ENCODE measurements at places on chromosomes 7 and 10. TPM values are rescaled to one million over a fixed set of nuclear protein-coding genes. Genes with fewer than 3 reads are reported as not detected.

GRCh38 chr10:78684947-78685346 is 383.8 kb upstream of the ZMIZ1 start:
- no peak for DNase-seq

DNA sequence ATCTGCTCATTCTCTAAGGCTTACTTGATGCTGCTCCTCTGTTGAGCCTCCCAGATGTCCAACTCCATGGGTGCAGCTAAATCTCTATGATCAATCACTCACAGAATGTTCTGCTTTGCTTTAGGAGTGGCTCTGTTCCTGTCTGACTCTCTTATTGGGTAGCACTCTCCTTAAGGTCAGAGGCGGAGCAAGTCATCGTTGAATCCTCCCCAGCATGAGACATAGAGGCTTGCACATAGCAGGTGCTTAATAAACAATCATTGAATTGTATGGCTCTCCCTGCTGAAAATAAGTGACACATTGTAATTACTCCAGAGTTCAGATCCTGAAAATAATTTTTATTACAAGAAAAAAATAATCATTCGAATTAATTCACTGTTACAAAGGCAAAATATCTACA is 69.7 kb downstream of the NPS start:
- no peak for DNase-seq

GRCh38 chr10:116175231-116175630 is 97.8 kb downstream of the GFRA1 start:
- DNase-seq: no peak

GRCh38 chr10:119762805-119763798 is 37.3 kb downstream of the INPP5F start:
- DNase-seq: peak; percentile 70

DNA sequence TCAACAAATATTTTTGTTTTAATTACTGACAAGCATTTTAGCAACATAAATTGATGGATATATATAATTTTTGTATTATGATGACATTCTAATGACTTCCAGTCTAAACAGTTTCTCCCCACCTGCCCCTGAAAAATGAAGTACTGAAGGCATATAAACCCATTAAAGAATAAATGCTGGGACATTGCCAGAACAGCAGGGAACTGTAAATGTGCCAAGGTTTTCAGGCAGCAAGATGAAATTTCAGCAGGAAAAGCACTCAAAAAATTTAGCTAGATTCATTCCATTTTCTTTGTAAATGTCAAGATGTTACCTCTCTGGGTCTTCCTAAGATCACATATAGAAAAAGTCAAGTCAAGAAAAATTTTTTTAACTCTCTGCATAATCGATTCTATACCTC is 11.0 kb upstream of the TLL2 start:
- DNase-seq: no peak

GRCh38 chr10:58867683-58868082 is 308.8 kb upstream of the PHYHIPL start:
- no peak for DNase-seq

DNA sequence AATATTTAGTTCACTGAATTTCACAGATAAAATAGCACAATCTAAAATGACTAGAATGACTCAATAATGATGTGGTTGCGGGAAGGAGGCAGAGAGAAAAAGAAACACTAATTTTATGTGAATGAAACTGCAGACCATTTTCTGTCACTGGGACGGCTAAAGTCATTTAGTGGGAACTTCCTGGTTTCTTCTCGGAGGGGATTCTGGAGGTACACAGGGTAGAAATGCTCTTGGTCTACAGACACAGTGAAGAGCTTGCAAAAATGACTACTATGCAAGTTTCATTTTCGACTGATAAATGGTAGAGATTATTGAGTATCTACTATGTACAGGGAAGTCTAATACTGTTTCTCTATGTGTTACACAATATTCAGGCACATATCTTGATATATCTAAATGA is 63.5 kb upstream of the LRRN3 start:
- no peak for DNase-seq

DNA sequence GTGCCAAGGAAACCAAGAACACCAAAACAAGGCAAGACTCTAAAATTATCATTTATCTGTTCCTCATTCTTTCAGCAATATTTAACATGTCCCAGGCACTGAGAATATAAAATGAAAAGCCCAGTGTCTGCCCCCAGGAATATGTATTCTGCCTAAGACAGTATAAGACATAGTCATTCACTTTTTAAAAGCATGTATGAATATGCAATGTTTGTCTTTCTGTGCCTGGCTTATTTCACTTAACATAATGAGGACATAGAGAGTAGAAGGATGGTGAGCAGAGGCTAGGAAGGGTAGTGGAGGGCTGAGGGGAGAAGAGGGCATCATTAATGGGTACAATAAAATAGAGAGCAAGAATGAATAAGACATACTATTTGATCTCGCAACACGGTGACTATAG is 44.6 kb upstream of the BET1 start:
- DNase-seq: no peak

GRCh38 chr7:93039282-93039681 is 78.5 kb downstream of the SAMD9 start:
- DNase-seq: no peak

- no peak for DNase-seq
Observed at GRCh38 chr10:69866246-69866687, 64.6 kb downstream of the COL13A1 start.

- DNase-seq: no peak
Observed at GRCh38 chr7:107051376-107051775, 6.9 kb downstream of the PRKAR2B start.

DNA sequence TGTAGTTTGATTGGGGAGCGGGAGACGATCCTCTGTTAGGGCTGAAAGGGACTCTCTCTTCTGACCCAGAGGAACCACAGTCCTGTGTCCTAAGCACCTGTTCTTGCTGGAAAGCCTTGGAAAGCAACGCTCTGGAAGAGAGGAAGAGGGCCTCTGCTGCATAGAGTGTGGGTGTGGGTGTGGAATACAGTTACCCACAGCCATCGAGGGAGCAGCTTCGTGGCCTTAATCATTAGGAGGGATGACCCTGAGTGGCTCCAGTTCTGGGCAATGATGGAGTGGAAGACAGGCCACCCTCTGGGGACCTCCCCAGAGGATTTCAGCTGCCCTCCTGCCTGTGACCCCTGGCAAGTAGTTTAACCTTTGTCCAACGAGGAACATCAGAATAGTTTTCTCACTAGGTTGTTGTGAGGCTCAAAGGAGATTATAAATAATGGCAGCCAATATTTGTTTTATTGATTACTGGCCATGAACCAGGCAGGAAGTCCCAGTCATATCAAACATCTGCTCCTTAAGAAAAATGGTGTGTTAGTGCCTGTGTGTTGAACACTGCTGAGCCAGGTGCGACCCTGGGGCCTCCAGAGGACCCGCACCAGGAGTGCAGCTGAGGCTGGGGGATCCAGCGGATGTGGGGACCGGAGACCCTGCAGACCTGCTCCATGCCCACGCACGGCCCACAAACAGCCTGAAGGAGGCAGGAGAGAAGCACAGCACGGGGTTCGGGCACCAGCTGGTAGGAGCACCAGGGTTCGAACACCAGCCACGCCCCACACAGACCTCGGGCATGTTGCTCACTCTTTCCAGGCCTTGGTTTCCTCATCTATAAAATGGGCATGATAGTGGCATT is 35.6 kb downstream of the FAM241B start:
- no peak for DNase-seq

DNA sequence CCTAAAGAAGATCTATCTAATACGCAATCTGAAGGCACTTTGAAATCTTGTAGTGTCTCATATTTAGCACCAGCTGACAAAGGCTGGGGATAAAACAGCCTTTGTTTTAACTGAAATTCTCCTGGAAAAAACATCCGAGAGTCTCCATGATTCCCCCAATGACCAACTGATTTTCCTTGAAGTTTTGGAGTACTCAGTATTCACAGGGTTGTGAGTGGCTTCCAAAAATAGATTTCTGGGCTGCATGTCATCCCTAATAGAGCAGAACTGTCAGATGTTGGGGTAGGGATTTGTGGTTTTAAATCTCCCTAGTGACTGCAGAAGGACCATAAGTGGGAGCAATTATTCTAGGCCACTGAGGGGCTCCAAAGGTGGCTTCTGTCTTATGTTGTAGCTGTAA is 206.4 kb downstream of the TAX1BP1 start:
- no peak for DNase-seq

DNA sequence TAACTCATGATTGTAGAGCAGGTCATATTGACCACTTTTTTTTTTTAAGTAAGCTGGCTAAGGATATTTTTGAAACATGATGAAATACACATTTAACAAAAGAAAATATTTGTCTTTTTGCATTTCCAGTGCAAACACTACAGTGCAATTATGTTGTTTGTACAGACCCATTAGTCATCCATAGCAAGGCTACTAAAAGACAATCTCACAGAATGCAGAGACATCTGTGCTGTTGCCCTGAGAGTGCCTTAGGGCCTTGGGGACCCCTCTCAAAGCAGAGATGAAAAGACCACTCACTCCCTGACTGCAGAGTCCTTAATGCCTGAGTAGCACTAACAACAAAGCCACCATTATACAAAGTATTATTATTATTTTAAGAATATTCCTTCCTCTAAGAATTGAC is 104.5 kb downstream of the NRCAM start:
- DNase-seq: no peak

GRCh38 chr7:90320801-90321494 is at the start of gene FAM237B:
Gene FAM237B (minus strand): TSS chr7:90321304. CDS start chr7:90319748, 1,556 bp downstream.
- DNase-seq: no peak

DNA sequence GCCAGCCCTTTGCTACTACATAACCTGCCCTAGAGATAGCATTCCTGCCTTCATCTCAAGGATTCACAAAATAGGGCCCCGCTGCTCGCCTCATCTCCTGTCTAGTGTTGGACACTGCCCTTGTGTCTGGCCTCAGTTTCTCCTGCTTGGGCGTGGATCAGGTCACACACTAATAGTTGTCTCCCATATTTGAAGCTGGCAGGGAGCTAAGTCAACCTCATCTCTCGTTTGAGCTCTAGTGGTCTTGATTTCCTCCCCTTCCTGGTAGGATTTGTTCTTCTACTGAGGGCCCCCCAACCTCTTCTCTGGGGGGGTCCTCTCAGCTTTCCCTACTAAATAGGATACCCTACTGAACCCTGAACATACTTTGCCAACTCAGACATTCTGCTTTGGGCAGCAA is 42.2 kb downstream of the ADCYAP1R1 start:
- DNase-seq: no peak

GRCh38 chr7:83040484-83040883 is 122.2 kb downstream of the PCLO start:
- DNase-seq: no peak

DNA sequence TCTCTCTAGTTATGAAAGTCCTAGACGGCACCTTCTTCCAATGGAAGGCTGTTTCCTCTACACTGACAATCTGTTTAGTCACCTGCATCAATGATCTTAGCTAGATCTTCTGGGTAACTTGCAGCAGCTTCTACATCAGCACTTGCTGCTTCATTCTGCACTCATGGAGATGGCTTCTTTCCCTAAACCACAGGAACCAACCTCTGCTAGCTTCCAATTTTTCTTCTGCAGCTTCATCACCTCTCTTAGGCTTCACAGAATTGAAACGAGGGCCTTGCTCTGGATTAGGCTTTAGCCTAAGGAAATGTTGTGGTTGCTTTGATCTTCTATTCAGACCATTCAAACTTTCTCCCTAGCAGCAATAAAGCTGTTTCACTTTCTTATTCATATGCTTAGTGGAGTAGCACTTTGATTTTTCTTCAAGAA is 24.6 kb downstream of the NAMPT start:
- no peak for DNase-seq

DNA sequence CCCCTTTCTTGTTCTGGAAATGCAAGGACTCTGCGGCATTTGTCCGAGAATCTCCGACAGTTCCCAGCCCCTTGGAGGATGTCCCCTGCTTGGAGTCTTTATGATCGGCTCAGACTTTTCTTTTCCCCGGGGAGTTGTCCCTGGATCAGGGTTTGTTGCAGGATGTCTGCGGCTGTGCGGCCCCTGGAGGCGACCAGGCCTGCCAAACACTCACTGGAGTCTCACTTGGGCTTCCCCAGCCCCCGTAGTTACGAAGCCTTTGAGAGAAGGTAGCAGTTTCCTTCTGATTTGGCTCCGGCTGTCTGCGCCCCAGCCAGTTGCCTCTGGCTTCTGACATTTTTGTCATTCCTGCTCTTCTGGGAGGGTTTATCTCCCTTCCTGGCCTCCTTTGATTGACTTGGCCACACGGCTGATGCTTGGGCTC is 16.1 kb downstream of the COL26A1 start:
- no peak for DNase-seq

- DNase-seq: no peak
Observed at GRCh38 chr10:116300542-116300941, 23.7 kb upstream of the CCDC172 start.

DNA sequence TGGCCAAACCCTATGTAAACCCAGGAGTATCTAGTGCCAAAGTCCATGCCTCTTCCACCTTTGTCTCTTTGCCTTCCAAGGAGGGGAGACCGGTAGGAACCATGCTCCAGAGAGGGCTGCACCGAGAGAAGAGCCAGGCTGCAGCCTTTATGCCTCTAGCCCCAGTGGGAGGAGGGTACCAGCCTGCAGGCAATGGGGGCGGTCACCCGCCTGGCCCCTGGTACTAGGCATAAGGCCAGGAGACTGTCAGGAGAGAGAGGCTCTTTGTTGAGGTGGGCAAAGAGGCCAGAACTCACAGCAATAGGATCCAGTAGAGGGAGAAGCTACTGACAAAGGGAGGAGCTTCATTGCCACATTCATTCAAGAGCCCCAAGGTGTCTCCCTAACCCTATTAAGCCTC is 146.6 kb upstream of the PDE1C start:
- no peak for DNase-seq

DNA sequence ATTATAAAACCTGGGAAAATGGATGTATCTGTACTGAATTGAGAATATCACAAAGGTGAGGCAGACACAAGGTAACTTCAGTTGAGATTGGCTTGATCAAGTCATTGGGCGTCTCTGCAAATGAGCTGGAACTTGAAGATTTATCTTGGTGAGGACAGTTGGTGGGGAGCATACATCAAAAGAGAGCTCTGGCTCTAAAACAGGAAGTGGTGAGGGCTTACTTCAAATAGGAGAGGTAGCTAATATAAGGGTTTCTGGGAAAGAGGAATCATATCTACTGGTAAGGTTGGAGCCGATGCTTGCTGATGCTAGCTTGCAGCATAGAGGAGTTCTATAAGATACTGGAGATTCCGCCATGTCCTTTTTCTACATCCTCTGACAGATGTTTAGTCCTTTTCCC is 39.9 kb upstream of the FGL2 start:
- no peak for DNase-seq

- no peak for DNase-seq
Observed at GRCh38 chr7:104327938-104328295, 486 bp upstream of the LHFPL3 start.

CALML5 gene
- not detected for total RNA-seq

ADCY1 gene
- 0.18 TPM for total RNA-seq

ERV3-1 gene
- 11.8 TPM for total RNA-seq

AGR3 gene
- not detected for total RNA-seq

FAM185A gene
- total RNA-seq: 4.3 TPM

AGR2 gene
- total RNA-seq: not detected

SLC18A3 gene
- total RNA-seq: not detected

SLC25A13 gene
- 11.7 TPM for total RNA-seq

LDB3 gene
- 0.28 TPM for total RNA-seq

ZNF365 gene
- 2.5 TPM for total RNA-seq

SPDYE9 gene
- not detected for total RNA-seq

PDE6C gene
- total RNA-seq: not detected

SPDYE1 gene
- total RNA-seq: not detected
